Amniotic stem cell (primary cell): ENCODE measurements at places on chromosomes 2 and 18.
A peak's percentile ranks its signal among the peaks of the same experiment; 100 is the strongest.

GRCh38 chr18:36643061-36643460, 185.7 kb downstream of the TPGS2 start:
- no peak for DNase-seq

- no peak for DNase-seq
These were observed 27.2 kb downstream of the MGAT4A start for GRCh38 chr2:98703738-98704137.

- DNase-seq: peak; percentile 28
These were observed 12.8 kb downstream of the TFPI start for GRCh38 chr2:187541086-187542085.

DNA sequence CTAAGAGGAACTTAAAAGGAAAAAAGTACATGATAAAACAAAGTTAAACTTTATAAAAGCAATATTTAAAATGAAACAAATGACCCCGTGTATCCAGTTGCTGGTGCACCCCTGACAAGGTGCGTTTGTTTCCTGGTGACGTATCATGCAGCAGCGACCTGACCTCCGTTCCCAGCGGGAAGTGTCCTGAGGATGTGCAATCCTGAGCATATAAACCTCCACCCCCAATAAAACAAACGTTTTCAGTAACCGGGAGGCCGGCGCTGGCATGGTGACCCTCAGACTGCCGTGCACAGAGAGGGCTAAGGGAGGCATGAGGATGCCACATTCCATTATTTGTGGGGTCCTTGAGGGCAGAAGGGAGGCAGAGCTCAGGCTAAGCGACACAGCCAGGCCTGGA, 14.8 kb downstream of the SLC66A2 start:
- no peak for DNase-seq

DNA sequence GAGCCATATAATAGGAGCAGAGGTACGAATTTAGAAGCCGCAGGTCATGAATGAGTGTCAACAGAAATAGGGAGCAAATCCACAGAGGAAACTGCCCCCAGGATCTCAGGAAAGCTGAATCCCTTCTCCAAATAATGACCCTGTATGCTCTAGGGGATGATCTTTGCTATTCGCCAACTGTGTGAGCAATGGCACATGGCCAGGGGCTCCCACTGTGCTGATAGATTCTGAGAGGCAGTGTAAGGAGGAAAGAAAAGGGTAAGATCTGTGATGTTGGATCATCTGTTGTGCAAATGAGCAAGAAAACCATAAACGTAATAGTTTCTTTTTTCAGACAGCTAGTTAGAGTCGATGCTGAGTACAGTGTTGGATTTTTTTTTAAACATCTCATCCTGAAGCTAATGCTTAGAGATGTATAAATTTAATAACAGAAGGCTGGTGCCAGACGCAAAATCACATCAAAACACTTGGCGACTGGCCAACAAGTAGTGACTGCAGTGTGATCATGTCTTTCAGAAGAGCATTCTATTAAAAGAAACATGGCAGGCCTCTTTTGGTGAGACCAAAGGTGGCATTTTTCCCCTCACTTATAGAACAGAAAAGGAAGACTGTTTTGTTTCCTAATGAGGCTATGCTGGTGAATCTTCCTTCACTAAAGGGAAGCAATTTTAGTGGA, 77.4 kb downstream of the ABCA12 start:
- no peak for DNase-seq

- no peak for DNase-seq
These were observed 190.1 kb upstream of the SP5 start for GRCh38 chr2:170524828-170525565.

GRCh38 chr2:9780368-9781130, 62.7 kb upstream of the TAF1B start:
- DNase-seq: no peak

DNA sequence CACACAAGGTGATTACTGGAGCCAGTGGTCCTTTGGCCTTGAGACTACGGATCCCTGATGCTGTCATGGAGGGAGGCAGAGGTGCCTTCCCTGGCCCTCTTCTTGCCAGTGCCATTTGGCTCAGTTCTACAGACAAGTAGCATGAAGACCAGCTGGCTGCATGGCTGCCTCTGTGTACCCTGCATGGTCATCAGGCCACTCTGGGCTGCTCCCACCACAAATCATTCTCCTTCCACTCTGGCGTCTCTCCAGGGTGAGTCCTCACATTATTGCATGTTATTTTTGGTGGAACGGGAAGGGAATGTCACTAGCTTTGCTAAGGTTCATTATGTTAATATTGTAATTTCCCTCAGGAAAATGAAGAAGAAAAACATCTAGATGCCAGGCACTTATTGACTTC, 229.8 kb downstream of the VAPA start:
- no peak for DNase-seq

DNA sequence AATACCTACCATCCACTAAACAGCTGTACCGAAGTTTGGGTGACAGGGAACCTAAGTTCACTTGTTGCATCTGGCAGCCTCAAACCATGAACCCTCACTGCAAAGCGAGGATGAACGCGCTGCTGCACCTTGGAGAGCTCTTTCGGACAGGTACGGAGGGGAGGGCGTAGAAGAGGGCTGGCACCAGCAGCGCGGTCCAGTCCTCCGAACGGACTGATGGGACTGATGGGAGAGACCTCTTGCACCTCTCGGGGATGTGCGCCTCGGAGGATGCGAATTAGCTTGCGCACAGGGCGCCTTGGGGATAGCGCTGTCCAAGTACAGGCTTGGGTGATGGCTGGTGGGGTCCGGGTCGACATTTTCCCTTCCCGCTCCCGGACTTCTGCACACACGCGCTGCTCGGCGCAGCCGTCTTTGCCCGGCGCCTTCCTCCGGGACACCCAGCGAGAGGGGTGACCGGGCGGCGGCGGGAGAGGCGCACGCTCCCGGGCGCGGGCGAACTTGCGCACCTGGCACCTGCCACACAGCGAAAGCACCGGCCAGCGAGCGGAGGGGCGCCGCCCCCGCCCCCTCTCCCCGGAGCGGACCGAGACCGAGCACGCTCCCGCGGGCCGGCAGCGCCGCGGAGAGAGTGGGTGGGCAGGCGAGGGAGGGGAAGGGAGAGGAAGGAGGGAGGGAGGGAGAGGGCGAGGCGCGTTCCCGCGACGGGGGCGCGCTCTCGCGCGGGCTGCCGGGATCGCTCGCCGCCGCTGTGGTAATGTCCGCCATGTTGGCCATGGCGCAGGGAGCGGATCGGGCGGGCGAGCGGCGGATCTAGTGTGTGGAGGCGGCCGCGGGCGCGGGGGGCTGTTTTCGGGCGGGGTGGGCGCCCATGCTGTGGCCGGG, at the start of gene EPC2:
EPC2 (plus strand) TSS at position 754 of the 885 bp plus-strand sequence. CDS start 267 bp downstream, outside the sequence.
- DNase-seq: peak; percentile 46

DNA sequence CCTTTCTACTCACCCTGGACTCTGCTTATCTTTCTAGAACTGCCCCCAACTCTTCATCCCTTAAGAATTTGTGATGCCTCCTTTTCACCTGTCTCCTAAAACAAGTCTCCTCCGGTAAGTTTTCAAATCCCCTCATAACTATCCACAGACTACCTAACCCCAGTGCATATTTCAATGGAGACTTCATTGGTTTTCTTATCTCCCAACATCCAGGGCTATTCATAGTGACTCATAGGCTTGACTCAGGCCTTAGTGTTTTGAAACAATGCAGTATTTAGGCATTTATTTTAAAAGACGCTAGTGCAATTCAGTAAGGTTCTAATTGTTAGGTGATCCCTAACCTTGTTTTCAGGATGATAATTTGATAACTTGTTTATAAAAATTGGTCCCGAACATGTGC, 399.2 kb downstream of the CPS1 start:
- DNase-seq: peak; percentile 18

DNA sequence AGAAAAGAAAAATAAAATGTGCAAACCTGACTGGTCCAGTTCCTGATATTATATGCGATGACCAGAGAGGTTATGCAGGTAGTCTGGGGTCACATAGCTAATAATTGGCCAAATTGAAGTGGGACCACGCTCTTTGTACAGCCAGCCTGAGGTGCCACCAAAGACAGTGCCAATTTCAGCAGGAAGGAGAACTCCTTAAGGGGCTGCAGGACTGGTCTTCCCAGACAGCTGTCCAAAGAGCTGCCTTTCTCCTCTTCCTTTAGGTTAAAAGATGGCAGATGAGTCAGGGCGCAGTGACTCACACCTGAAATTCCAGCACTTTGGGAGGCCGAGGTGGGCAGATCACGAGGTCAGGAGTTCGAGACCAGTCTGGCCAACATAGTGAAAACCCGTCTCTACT, 95.5 kb downstream of the ACKR3 start:
- no peak for DNase-seq

DNA sequence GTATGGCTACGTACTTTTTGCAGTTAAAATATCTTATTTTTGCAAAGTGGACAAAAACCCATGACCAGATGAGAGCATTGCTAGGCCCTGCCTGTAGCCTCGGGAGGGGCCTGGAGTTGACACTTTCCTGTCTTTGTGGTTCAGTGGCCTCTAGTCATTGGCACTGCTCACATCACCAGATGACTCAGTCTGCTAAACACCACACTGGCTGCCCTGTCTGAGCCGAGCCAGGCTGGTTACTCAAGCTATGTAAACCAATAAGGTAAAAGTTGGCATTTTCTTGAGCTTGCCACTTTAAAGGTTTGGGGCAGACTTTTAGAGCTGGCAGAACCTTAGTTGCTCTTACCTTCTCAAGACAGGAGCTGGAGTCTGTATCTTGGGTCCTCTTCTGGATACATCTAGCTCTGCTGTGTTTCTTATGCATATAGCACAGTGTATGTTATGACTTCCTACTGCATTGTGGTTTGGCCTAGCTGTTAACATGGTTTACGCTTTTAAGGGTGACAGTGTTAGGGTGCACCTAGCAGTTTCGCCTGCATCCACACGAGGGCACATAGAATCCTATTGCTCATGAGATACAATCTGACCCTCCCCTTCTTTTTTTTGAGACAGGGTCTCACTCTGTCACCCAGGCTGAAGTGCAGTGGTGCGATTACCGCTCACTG, 76.4 kb downstream of the AP1S3 start:
- peak; percentile 78 for DNase-seq
